Kasumi-1 (cell line): ENCODE measurements at places on chromosomes 2 and 18.
A peak's percentile ranks its signal among the peaks of the same experiment; 100 is the strongest.

- no peak for DNase-seq
Observed at GRCh38 chr2:101989740-101990460, 1.9 kb upstream of the IL1R2 start.

GRCh38 chr2:212682937-212683336, 144.3 kb upstream of the ERBB4 start:
- DNase-seq = no peak

GRCh38 chr2:103213028-103213542, 451.3 kb downstream of the TMEM182 start:
- no peak for DNase-seq

DNA sequence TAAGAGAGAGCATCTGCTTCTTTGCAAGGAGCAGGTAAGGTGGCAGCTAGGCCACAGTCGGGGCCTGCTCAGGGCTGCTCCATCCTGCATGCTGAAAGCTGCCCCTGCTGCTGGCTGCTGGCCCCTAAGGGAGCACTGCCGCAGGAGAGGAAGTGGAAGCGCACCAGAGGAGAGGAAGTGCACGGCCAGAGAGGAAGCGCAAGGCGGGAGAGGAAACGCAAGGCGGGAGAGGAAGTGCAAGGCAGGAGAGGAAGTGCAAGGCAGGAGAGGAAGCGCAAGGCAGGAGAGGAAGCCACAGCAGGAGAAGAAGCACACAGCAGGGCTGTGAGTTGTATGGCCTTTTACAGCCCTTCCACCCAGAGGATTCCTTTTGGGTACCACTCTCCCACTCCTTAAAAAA, 539.0 kb upstream of the TNP1 start:
- DNase-seq = peak; percentile 31

DNA sequence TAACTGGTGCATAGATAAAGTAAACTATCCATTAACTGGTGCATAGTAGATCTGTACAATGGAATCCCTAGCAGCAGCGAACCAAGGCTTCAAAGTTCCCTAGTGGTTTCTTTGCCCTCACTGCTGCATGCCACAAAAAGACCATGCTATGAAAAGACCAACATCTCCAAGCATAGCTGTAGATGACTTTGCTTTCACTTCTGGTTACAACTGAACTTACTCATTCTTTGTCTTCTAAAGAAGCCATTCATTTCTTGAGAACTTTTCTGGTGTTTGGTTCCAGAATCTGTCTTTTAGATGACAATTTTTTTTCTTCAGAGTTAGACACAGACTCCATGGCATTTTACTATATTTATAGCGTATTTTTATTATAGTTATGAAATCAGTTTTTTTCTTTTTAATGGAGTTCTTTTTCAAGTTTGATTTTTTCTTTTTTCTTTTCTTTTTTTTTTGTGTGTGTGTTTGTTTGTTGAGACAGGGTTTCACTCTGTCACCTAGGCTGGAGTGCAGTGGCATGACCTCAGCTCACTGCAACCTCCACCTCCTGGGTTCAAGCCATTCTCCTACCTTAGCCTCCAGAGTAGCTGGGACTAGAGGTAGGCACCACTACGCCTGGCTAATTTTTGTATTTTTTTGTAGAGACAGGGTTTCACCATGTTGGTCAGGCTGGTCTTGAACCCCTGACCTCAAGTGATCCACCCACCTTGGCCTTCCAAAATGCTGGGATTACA, 63.6 kb downstream of the SLC35F5 start:
- DNase-seq = peak; percentile 31

- no peak for DNase-seq
Observed at GRCh38 chr2:70890469-70891065, 45.1 kb upstream of the ATP6V1B1 start.

DNA sequence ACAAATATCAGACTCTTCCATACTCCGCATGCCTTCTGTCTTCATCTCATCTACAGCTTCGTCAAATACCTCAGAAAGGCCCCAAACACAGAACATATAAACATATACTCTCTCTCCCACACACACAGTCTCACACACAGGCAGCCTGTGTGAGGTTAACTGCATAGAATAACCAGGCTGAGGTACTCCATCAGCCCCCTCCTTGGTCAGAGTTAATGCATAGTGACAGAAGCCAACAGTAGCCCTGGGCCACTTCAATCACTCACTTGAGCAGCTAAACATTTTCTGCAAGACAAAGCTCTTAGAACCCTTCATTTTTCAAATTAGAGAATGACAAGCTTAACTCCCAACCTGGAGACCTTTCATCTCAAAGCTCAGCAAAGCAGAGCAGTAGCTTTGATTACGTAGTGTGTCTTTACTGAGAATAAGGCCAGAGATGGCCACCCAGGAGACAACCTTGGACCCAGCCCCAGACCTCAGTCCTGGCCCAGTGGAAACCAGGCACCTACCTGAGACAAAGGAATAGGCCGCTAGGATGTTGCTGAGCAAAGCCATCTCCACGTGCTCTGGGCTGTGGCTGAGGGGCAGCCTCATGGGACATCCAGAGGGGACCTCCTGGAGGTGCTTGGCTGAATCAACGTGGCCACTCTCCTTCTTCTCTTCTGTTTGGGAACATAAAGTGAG, 43.0 kb downstream of the EVA1A start:
- DNase-seq = no peak

DNA sequence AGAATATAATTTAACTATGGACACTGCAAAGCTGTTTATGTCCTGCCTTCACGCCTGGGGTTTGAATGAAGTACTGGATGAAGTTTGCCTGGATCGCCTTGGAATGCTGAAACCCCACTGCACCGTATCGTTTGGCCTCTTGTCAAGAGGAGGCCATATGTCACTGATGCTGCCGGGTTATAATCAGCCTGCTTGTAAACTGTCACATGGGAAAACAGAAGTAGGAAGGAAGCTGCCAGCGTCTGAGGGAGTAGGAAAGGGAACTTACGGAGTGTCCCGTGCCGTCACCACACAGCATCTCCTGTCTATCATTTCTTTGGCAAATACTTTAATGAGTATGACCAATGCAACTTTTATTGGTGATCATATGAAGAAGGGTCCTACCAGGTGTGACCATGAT, 105.8 kb downstream of the WDR7 start:
- DNase-seq = peak; percentile 91

DNA sequence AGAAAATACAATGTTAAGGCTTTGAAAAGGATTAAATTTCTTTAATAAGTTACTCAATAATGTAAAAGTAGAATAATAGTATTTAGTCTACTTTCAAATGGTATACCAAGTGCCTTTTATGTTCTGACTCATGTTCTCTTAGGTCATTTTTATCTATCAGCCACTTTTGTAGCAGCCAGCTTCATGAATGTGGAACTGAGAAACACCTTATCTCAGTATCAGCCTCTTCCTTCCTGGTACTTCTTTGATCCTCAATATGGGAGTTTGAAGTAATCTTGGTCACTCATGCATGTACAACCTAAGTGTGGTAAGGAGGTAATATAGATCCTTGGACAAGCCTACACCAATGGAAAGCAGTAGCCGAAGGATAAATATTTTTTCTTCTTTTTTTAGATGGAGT, 180.4 kb upstream of the NRXN1 start:
- no peak for DNase-seq

DNA sequence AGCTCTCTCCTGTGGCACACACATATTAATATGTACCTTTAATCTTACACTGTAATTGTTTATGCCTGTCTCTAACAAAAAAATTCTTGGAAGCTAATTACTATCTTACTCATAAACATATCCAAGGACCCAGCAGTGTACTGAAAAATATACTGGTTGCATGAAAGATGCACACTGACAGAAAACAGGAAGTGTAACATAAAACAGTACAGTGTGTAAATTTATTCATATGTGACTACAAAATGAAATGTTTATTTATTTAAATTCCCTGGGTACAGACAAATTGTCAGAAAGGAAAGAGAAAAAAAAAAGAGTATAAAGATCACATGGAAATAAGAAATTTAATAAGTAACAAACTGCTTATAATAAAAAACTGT, 28.5 kb downstream of the TMEM131 start:
- DNase-seq = no peak

- no peak for DNase-seq
Observed at GRCh38 chr2:237567276-237568029, 1.1 kb downstream of the PRLH start.

- peak; percentile 31 for DNase-seq
Observed at GRCh38 chr2:160666154-160667060, 172.8 kb upstream of the RBMS1 start.

- DNase-seq = no peak
Observed at GRCh38 chr18:14914121-14914520, 166.1 kb downstream of the ANKRD30B start.

GRCh38 chr2:27728081-27728858, 43.2 kb upstream of the MRPL33 start:
- no peak for DNase-seq

GRCh38 chr18:50928551-50928950, 39.3 kb upstream of the ELAC1 start:
- DNase-seq = no peak

DNA sequence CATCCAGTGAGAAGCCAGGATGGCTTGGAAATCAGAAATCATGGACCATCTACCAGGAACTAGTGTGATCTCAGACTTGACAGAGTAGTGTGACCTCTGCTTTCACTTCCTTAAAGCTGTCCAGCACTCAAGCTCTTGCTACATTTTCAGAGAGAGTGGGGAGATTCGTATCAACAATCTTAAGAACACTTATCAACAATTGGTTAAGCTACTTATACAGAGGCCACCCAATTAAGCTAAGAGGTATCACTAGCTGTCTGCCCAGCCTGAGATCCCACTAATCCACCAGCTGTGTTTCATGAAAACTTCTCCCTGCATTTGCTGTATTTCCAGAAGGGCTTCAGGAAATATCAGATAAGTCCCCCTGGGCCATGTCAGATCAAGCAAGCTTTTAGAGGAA, 4.2 kb downstream of the RPRM start:
- DNase-seq = no peak

GRCh38 chr2:152846697-152847470, 128.5 kb downstream of the ARL6IP6 start:
- DNase-seq = no peak

GRCh38 chr2:25251422-25252273, 83.3 kb upstream of the POMC start:
- peak; percentile 37 for DNase-seq
